ENCODE measurements at places on chromosomes 16 and 17.

DNA sequence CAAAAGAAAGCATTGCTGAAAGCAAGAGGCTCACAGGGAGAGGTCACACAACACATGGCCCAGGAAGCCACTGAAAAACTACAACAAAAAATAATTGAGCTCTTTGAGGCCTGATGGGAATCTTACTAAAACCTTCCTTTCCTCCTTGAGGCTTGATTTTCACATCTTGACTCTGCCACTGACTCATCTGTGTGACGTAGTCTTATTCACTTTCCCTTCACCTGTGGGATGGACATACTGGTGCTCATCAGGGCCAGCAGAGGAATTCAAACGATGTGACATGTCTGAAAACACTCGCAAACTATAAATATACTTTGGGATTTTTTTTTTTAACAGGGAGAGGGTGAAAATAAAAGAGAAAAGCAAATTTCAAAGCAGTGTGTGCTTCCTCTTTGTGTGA lies 78.3 kb upstream of the ASIC2 start:
- no peak for DNase-seq

DNA sequence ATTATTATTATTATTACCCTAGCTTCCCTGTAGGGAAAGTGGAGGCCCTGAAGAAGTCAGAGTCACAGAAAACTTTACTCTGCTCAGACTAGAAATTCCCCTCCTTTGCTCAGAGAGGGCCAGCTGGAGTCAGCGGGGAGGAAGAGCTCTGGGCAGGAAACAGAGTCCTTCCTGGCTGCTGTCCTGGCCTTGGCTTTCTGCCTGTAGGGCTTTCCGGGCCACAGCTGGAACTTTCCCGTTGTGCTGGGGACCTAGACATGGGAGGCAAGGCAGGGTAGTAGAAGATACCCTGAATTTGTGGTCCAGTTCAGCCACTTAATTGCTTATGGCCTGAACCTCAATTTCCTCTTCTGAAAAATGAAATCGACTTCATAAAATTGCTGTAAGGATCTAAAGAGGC lies 14.0 kb upstream of the CCL2 start:
- DNase-seq = no peak

DNA sequence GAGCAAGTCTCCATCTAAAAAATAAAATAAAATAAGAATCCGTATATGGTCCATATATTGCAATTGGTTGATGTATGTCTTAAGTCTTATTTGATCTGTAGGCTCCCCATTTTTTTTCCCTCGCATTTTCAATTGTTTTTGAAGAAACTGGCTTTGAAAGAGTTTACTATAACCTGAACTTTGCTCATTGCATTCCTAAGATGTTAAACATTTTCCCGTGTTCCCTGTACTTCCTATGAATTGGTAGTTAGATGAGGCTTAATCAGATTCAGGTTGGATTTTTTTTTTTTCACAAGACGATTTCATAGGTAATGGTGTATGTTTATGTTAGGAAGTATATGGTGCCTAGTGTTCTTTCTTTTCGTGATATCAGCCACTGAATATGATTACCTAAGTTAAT lies 3.3 kb downstream of the LRRC36 start:
- no peak for DNase-seq

DNA sequence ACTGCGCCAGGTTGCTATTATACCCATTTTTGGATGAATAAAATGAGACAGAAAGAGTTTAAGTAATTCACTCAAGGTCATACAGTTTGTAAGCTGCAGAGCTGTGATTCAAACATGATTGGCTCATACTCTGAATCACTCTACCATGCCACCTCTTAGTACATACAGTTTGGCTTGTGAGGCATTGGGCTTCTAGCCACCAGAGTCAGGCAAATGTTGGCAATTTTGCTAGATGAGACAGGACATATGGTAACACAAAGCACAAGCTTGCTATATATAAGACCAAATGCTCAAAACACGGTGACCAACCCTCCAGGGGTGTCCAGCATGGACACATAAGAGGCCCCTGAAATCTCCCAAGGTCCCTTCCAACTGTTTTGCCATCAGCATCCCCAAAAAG lies 236.0 kb upstream of the IRX5 start:
- DNase-seq = no peak

DNA sequence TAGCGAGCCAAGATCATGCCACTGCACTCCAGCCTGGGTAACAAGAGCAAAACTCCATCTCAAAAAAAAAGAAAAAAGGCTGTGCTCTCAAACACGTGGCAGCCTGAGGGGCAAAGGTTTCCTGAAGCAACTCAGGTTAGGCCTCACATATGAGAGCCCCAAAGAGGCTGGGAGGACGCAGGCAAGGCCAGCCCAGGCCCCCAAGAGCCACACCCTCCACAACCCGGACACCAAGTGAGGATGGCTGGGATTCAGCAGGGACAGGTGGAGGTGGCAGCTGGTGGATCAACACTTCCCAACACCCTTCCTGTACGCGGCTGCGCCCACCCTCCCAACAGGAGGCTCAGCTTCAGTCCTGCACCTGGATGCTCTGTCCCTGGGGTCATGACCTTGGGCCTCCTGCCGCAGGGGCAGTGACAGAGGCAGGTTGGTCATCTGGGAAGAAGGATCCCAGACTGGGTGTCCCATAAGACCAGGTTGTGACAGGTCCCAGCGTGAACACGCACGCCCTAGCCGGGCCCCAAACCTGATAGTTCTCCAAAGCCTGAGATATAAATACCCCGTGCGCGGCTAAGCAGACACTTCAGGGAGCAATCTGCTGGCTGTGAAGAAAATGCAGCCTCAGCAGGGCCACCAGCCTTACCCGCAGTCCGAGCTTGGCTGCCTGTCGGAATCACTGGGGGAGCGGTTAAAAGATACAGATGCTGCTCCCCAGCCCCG lies 78.1 kb downstream of the TIMM22 start:
- no peak for DNase-seq

DNA sequence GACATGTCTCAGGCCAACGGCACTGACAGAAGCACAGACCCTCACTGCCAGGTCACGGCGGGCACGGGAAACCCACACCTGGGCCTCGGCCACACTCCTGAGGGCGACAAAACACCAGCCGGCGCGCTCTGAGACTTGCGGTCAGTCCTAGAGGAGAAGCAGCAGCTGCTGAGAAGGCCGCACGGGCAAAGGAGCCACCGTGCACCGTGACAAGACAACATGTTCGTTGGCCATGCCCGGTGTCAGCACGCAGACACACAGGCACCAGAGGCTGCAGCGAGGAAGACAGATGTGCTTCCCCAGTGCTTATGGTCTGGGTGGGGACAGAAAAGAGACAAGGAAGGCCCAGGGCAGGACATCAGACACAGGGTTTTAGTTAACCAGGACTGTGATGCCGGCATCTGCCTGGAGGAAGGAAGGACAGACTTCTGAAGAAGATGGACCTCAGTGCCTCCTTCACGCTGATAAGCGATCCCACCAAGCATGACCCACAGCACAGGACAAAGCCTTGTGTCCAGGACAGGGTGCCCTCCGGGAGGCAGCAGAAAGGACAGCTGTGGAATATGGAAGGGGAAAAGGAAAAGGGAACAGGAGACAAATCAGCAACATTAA lies 84.0 kb downstream of the ANKRD11 start:
- no peak for DNase-seq

DNA sequence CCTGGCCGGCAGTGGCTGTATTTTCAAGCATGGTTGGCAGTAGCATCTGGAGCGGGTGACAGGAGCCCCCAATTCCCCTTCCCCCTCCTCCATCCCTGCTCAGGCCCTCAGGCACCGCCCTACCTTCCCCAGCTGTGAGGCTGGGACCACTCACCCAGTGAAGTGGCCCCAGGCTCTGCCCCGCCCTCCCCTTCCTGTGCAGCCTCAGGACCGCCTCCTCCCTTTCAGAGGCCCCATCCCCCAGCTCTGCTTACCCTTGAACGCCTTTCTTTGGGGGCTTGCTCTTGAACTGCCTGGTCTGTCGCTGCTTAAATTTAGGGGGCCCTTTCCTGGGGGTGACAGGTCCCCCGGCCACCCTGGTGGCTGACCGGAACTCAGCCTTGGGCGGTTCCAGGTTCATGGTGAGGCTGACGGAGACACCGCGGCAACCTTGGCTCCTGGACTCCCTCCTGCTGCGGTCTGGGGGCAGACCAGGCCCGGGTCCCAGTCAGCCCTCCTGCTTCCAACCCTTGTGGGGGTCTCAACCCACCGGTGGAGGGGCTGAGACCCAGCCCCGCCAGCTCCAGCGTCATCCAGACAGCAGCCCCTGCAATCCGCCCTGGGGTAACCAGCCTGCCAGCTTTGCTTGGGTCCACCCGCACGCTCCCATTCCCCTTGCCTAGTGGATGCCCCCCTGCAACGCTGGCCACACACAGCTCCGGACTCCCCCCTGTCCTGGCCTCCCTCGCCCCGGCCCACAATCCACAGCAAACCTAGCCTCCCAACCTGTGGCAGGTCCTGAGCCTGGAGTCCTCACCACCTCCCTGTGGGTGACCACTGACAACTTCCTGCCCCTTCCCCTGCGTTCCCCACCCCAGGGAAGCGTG lies 3.2 kb downstream of the PDE6G start:
- DNase-seq = no peak

GRCh38 chr17:13030459-13031300 lies 12.9 kb upstream of the ELAC2 start:
- peak; percentile 67 for DNase-seq

GRCh38 chr17:12990041-12990808 lies 27.6 kb downstream of the ELAC2 start:
- DNase-seq = no peak
